ENCODE measurements at places on chromosomes 2 and 18. TPM values are rescaled to one million over a fixed set of nuclear protein-coding genes. Genes with fewer than 3 reads are reported as not detected.

Gene ASB18
- not detected for polyA plus RNA-seq

Gene SPR
- polyA plus RNA-seq: 43.8 TPM

Gene SERPINB12
- polyA plus RNA-seq: not detected

Gene HAAO
- 20.8 TPM for polyA plus RNA-seq

- H3K4me3 ChIP-seq: no peak overlapping the region
- no peaks in the 10 kb centered on the region for H3K36me3 ChIP-seq
- no peaks in the 10 kb centered on the region for H3K27me3 ChIP-seq
These were observed 941.1 kb upstream of the FANCL start for GRCh38 chr2:59182249-59182648.

DNA sequence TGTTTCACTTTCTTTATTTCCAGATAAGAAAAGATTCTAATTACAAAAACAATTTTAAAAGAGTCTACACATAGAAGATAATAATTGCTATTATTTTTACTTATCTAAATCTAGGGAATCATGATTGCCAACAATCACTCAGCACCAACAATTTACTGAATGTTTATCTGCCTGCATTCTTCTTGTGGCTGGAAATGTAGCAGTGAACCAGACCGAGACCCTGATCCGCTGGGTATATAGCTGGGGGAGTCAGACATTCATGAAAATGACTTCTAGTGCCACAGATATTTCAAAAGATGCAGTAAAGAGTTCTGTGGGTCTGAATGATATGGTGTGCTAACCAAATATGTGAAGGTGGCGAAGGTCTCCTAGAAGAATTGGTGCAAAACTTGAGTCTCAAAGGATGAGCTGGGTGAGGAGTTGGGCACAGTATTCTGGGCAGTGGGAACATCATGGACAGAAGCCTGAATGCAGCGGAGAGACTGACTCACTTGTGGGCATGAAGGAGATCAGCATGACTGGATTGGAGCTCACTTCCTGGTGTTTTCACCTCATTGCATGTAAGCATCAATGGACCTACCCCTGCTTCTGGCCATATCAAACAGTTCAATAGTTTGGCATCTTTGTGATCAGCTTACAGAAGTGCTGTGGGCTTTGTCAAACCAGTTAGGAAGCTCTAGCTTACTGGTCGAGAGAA lies 26.1 kb upstream of the FN1 start:
- H3K4me1 ChIP-seq: no peaks in the 10 kb centered on the region
- H3K27ac ChIP-seq: no peak overlapping the region
- H3K4me3 ChIP-seq: no peak overlapping the region
- no peaks in the 10 kb centered on the region for H3K27me3 ChIP-seq

DNA sequence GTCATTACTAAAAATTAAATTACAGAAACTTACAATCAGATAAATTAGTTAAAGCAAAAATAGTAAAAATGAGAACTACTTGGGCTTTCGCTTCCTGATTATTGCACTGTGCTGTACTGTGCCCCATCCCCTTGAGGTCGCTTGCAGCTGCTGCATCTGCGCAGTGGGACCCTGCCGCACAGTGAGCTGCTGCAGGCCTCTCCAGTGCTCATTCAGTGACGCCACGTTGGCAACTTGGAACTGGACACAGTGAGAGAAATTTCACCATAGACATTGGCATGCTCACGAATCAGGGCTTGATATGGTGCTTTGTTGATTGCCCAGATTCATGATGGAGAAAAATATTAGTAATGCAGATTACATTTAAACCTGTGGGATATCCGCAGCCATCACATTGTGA lies 290.8 kb upstream of the MYT1L start:
- no peaks in the 10 kb centered on the region for H3K36me3 ChIP-seq
- no peak overlapping the region for H3K4me3 ChIP-seq
- no peaks in the 10 kb centered on the region for H3K4me1 ChIP-seq
- no peaks in the 10 kb centered on the region for H3K27me3 ChIP-seq
- no peak for DNase-seq

GRCh38 chr2:112001942-112002341 lies 53.1 kb upstream of the TMEM87B start:
- no peak overlapping the region for H3K27ac ChIP-seq
- DNase-seq: no peak
- no peak overlapping the region for H3K4me3 ChIP-seq
- no peaks in the 10 kb centered on the region for H3K27me3 ChIP-seq
- peaks cover 9% of the 10 kb centered on the region for H3K4me1 ChIP-seq

GRCh38 chr2:236632295-236633218 lies 62.9 kb downstream of the ACKR3 start:
- no peaks in the 10 kb centered on the region for H3K36me3 ChIP-seq
- H3K27ac ChIP-seq: no peak overlapping the region
- no peak overlapping the region for H3K4me3 ChIP-seq
- H3K27me3 ChIP-seq: no peaks in the 10 kb centered on the region
- DNase-seq: no peak

DNA sequence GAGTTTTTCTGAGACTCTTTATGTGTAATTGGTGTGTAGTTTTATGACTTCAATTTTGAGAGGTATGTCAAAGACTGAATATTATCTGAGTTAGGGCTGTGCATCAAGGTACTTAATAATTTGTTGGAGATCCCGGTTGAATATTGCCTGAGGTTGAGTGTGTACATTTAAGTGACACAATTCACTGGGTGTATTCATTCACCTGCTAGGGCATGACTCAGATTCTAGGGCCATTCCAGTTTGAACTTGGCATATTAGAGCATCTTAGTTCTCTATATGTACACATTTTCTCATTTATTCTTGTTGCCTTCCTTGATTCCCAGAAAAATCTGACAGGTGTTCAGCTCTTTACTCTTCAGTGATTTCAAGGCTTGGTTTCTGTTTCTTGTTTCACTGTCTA lies 12.5 kb downstream of the MAP4K4 start:
- no peak overlapping the region for H3K27ac ChIP-seq
- H3K27me3 ChIP-seq: no peaks in the 10 kb centered on the region
- H3K36me3 ChIP-seq: no peaks in the 10 kb centered on the region
- no peak overlapping the region for H3K4me3 ChIP-seq
- H3K4me1 ChIP-seq: peaks cover 36% of the 10 kb centered on the region
- no peak for DNase-seq

GRCh38 chr2:42964439-42965083 lies 172.2 kb upstream of the HAAO start:
- H3K4me1 ChIP-seq: peaks cover 3% of the 10 kb centered on the region
- no peaks in the 10 kb centered on the region for H3K36me3 ChIP-seq
- no peak overlapping the region for H3K4me3 ChIP-seq
- H3K27me3 ChIP-seq: no peaks in the 10 kb centered on the region
- no peak overlapping the region for H3K27ac ChIP-seq
- peak; percentile 41 for DNase-seq

DNA sequence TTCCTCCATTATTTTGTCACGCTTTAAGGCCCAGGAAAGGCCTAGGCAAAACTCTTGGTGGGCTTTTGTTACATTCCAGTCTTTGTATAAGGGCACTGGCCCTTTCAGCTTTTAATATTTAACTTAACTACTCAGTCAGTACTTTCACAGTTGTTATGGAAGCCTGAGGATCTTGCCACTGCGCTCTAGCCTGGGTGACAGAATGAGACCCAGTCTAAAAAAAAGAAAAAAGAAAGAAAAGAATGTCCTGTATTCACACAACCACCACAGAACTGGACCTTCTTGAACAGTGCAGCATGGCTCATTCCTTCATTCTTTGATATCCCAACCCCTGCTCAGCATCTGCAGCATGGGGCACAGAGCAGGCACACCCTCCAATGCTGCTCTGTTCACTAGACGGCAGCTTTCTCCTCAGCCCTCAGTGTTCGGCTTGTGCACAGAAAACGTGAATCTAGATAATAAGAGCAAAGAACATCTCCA lies 93.4 kb upstream of the MSH2 start:
- peaks cover 4% of the 10 kb centered on the region for H3K4me1 ChIP-seq
- H3K27me3 ChIP-seq: no peaks in the 10 kb centered on the region
- no peaks in the 10 kb centered on the region for H3K36me3 ChIP-seq
- no peak overlapping the region for H3K27ac ChIP-seq
- H3K4me3 ChIP-seq: no peak overlapping the region

- H3K27me3 ChIP-seq: no peaks in the 10 kb centered on the region
- peaks cover 5% of the 10 kb centered on the region for H3K4me1 ChIP-seq
- DNase-seq: no peak
- peaks cover 68% of the 10 kb centered on the region for H3K36me3 ChIP-seq
- no peak overlapping the region for H3K27ac ChIP-seq
These were observed 7.8 kb downstream of the TMEM87B start for GRCh38 chr2:112062894-112063293.

GRCh38 chr2:218063486-218063885 lies 5.6 kb upstream of the RUFY4 start:
- no peak for DNase-seq
- no peak overlapping the region for H3K27ac ChIP-seq
- H3K27me3 ChIP-seq: no peaks in the 10 kb centered on the region

GRCh38 chr2:219877728-219878127 lies 250.3 kb downstream of the SLC4A3 start:
- no peaks in the 10 kb centered on the region for H3K36me3 ChIP-seq
- no peak for DNase-seq
- no peak overlapping the region for H3K4me3 ChIP-seq
- no peaks in the 10 kb centered on the region for H3K27me3 ChIP-seq

GRCh38 chr2:28239207-28239606 lies 153.5 kb upstream of the FOSL2 start:
- H3K36me3 ChIP-seq: peaks cover 18% of the 10 kb centered on the region
- no peak for DNase-seq
- no peaks in the 10 kb centered on the region for H3K27me3 ChIP-seq
- no peaks in the 10 kb centered on the region for H3K4me1 ChIP-seq

DNA sequence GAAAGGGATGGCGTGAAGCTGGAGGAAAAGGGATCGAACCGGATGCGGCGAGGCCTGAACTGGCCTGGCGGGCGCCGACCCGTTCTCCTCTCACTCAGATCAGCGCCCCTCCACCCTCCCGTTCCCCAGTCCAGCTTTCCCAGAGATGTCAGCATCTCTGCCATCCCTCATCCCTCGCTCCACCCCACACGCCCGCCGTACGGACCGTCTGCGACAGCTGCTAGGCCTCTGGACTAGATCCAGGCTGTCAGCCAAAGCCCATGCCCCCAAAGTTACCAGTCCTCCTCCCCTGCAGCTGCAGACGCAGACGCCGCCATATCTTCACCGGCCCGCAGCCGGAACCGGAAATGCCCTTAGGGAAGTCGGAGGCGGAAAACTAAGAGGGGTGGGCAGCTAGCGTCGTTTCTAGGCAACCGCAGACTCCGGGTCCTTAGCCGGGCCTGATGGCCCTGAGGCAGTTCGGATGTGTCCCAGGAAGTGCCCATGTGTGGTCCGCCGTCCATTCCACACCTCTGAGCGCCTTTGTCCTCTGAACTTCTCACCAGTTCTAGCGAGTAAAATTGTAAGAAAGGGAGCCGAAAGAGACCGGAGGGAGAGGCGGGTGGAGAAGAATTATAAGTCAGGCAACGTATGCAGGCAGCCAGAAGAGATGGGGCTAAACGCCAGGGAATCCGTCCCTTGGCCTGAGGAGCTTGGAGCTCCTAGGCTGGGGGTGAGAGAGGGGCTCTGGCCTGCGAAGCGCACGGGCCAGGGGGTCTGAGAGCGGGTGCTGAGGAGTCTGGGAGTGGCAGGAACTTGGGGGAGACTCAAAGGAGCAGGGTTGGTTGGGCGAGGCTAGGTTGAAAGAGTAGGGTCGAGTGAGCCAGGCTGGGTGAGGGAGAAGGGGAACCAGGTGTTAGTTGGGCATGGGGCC lies at the start of the genes RNF25 and STK36:
RNF25 (minus strand) TSS at position 349 of the 913 bp plus-strand sequence; CDS start at position 317, 32 bp downstream.
STK36 (plus strand) TSS at position 433 of the 913 bp plus-strand sequence. CDS start 744 bp downstream, outside the sequence.
- peaks cover 11% of the 10 kb centered on the region for H3K4me1 ChIP-seq
- DNase-seq: peak; percentile 88
- H3K4me3 ChIP-seq: peak within 1 kb of the TSS; percentile 50
- H3K27me3 ChIP-seq: no peaks in the 10 kb centered on the region
- peaks cover 32% of the 10 kb centered on the region for H3K36me3 ChIP-seq

Data from adrenal gland (tissue), 19 donors.